ENCODE measurements at places on chromosomes 16 and 17. TPM values are rescaled to one million over a fixed set of nuclear protein-coding genes. Genes with fewer than 3 reads are reported as not detected.

CCT6B gene
- 1.8 TPM for total RNA-seq

GRCh38 chr17:70181376-70181775, 12.0 kb downstream of the KCNJ2 start:
- DNase-seq, result no peak

GRCh38 chr17:81973432-81973831, 4.0 kb upstream of the ASPSCR1 start:
- no peak for DNase-seq

DNA sequence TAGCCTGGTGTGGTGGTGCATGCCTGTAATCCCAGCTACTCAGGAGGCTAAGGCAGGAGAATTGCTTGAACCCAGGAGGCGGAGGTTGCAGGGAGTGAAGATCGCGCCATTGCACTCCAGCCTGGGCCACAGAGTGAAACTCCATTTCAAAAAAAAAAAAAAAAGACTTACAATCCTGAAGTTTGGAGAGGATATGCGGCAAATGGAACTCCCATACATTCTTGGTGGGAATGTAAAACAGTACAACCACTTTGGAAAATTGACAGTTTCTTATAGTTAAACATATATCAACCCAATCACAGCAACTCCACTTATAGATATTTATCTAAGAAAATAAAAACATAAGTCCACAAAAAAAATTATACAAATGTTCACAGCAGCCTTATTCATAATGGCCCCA, 11.9 kb downstream of the GFOD2 start:
- DNase-seq, result no peak

GUCY2D gene
- not detected for total RNA-seq

GNGT2 gene
- 1.4 TPM for total RNA-seq

DNA sequence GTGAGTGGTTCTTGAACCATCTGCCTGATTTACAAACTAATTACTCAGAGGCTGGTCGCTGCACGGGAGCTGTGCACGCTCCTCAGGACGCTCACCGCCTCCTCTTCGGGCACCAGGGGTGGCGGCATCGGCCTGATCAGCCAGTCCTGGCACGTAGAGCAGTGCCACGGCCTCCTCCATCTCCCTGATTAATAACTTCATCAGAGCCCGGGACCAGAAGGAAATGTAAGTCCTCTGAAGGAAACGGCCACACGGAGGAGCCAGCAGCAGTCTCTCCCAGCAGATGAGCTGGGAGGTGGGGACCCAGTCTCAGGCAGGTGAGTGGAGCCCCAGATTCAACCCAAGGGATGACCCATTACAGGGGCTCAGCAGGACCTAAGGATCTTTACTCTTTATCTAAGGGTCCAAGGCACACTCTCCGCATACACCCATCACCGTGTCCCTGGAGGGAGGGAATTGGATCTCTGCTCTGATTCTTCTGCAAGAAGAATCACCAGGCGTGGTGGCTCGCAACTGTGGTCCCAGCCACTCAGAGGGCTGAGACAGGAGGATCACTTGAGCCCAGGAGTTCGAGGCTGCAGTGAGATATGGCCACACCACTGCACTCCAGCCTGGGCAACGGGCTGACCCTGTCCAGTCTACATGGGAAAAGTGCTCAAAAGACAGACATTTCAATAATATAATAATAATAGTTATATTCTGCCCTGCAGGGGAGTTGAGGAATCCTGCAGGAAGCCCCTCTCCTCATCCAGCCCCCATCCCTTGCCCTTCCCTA, 366.5 kb downstream of the SEC14L1 start:
- no peak for DNase-seq

DNA sequence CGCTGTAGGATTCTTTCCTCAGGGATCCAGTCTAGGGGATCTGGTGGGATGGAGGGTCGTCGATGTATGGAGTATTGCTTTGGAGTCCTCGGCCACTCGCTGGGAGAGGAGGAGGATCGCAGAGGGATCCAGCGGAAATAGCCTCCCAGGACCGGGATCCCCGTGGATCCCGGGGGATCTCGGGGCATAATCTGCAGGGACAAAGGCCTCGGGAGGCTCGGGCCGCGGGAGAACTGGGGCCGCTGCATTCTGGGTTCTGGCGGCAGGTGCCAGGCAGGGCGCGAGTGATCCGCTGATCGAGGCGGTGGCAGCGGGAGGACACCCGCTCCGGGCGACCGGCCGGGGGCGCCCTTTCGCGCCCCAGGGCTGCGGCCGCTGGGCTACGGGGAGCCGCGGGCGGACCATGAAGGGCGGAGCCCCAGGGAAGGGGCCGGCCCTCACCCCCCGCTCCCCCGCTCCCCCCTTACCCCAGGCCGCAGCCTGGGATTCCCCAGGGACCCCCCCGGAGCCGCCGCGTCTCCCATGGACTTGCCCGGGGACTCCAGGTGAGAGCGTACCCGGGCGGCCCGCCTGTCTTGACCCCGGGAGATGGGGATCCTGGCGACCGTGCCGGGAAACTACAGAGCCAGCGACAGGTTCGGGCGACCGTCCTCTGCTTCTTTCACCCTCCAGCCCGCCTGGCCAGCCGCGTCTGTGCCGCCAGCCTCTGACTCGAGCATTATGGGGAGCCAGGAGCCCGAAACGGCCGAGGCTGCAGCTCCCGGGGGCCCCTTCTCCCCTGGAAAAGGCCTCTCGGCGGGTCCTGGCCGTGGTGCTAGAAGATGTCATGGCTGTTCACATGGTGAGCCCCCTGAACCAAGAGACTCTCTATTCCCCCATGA, 604 bp downstream of the PRR14 start:
- no peak for DNase-seq

OTOA gene
- total RNA-seq, result 0.06 TPM

CCL14 gene
- 11.2 TPM for total RNA-seq

DNA sequence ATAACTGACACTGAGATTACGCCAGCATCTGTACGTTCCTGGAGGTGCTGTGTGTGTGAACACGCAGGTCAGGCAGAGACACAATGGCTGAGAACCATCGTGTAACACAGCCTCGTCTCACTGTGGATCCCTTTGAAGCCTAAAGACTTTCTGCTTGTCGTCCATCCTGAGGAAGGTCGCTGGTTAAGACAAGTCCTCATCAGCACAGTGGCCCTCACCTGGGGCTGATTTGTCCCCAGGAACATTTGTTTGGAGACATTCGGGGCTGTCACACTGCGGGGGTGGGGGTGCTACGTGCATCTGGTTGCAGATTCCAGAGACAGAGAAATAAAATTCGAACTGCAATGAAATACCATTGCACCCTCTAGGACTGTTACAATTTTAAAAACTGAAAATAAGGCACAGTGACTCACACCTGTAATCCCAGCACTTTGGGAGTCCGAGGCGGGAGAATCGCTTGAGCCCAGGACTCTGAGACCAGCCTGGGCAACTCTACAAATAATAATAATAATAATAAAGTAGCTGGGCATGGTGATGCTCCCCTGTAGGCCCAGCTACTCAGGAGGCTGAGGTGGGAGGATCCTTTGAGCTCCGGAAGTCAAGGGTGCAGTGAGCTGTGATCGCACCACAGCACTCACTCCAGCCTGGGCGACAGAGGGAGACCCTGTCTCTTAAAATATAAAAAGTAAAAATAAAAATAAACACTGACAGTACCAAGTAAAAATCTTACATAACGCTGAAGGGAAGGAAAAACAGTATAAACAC, 112.0 kb upstream of the METRNL start:
- DNase-seq, result no peak

DNA sequence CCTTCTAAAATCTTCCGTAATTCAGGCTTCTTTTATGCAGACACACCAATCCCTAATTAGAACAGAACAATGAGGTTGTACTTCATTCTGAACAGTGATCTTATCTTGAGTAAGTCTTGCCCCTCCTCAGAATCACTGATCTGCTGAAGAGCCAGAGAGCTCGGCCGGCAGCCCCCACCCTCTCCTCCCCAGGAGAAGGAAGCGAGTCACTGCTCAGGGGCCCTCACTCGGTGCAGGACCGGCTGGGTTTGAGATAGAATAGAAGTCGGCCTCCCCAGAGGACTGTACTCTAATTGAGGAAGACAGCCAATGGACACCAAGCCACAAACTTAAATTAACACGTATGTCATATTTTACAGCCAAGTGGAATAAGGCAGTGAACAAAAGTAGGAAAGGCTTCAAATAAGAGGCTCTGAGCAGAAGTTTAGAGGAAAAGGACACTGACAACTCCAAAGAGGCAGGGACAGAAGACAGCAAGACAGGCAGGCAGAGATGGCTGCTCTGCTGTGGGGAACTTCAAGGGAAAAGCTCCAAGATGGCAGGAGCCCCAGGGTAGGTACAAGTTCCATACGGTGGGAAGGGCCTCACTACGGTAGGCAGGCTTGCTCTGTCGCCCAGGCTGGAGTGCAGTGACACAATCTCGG, 18.6 kb downstream of the CREBBP start:
- DNase-seq, result no peak

CCL3 gene
- total RNA-seq, result not detected

- DNase-seq, result no peak
These were observed 2.3 kb downstream of the METRNL start for GRCh38 chr17:83081684-83082201.

DNA sequence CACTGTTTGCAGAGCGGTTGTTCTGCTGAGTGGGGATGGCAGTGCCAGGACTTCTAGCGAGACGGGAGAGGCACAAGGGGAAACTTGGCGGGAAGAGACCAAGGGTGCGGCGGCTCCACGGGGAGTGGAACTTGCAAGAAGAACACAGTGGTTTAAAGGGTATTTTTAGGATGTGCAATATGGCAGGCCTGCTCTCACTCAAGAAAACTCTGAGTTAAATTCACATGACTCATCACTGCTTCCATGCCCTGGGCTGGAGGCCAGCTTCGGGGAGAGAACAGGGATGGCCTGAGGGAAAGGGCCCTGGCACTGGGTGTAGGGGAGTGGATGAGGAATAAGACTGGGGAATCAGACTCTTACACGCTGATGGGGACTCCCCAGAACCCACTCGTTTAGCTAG, 13.3 kb upstream of the CD300LD start:
- no peak for DNase-seq

KCNH4 gene
- 0.05 TPM for total RNA-seq

GRCh38 chr16:74279266-74279665, 17.3 kb upstream of the PSMD7 start:
- DNase-seq, result no peak

- no peak for DNase-seq
These were observed 6.9 kb upstream of the ACTG1 start for GRCh38 chr17:81519284-81520020.

KRT28 gene
- total RNA-seq, result not detected

DNA sequence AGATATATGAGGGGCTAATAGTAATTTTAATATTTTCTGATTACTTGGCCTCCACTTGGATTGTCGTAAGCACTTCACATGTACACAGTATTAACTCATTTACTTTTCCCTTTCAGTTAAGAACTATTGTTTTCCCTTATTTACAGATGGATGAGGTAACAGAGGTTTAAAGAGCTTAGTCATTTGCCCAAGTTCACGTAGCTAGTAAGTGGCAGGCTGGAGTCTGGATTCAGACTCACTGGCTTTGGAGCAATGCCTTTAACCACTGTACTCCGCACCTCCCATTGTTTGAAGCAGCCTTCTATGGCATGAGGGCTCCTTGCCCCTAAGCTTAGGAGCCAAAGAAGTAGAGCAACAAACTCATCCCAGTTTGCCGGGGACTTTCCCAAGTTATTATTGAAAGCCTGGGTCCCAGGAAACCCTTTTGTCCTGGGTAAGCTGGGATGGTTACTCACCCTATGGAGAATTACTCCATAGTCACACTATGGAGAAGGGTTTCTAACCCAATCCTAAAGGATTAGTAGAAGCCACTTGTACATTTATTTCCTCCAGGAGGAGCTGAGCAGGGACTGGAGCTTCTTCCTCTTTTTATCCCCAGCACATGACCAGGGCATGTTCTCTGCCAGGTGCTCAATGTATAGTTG, 12.3 kb downstream of the FOXL1 start:
- no peak for DNase-seq

DNA sequence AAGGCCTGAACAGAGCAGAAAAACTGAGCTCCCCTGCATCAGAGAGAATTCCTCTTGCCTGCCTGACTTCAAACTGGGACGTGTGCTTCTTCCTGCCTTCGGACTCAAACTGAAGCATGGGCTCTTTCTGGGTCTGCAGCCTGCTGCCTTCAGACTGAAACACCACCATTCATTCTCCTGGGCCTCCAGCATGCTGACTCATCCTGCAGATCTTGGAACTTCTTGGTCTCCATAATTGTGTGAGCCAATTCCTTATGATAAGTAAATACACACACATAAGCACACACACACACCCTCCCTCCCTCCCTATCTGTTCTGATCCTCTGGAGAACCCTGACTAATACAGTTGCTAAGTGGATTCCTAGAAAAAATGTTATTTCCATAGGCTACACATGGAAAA, 874.3 kb upstream of the EEF2KMT start:
- no peak for DNase-seq

SLC13A2 gene
- total RNA-seq, result not detected

IGF2BP1 gene
- total RNA-seq, result 21.9 TPM

SRR gene
- total RNA-seq, result 19.7 TPM

DNA sequence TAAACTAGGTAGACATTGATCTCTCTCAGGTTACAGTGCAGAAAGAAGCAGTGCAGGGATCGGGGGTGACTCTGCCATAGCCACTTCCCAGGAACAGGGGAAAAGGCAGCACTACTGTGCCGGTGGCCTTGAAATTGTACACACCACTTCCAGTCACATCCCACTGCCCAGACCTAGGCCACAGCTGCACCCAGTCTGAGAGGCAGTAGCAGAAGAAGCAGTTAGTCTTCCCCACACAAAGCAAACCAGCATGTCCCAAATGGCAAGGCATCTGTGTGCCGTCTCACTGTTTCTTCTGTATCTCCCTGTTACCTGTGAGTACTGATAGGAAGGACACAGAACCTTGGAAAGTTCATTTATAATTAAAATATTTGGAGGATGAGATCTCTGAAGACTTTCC, 47.0 kb downstream of the TMC6 start:
- no peak for DNase-seq

DNA sequence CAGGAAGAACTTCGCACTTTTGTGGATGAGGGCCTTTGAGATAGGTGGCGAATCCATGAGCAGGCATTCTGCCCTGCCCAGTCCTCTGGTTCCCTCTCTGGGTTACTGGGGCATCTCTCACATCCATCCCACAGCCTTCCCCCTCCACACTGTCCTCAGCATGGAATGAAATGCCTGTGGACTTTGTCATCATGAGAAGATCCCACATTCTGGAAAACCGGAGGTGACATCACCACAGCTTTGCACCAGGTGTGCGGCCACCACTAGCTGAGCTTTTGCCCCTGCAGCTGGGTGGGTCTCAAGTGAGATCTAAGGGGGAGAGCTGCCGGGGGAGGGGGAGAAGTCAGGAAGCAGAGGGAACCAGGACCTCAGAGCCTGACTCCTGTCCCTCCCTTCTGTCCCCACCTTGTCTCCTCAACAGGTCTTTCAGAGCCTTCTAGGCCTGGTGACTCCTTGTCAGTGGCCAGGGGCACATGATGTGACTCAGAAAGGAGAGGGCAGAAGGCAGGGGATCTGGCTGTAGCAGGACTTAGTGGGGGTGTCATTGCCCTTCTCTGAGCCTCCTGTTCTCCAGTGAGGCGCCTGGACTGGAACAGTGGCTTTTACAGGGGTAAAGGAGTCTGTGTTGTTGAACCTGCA, 40.0 kb upstream of the DLX4 start:
- no peak for DNase-seq

GRCh38 chr16:57591870-57592485, 36.5 kb upstream of the ADGRG1 start:
- no peak for DNase-seq

- DNase-seq, result no peak
These were observed 6.9 kb upstream of the EFTUD2 start for GRCh38 chr17:44906010-44906646.

ARSG gene
- 3.6 TPM for total RNA-seq
